ENCODE measurements at places on chromosomes 1 and 21.

DNA sequence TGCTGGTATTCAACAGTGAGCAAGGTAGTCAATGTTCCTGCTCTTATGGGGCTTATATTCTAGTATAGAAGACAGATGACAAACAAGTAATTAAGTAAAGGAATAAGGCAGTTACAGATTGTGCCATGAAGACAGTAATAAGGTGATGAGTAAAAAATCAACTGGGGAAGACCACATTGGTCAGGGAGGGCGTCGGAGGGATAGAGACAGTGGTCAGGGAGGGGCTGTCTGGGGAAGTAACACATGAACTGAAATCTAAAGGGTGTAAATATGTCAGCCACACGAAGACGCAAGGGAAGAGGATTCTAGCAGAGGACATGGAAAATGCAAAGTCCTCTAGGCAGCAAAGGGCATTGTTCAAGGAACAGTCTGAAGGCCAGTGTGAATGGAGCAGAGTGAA, 10.1 kb downstream of the IL12RB2 start:
- no peak for DNase-seq

- no peak for DNase-seq
Observed at GRCh38 chr1:72936151-72936740, 653.9 kb upstream of the NEGR1 start.

- no peak for DNase-seq
Observed at GRCh38 chr21:37266515-37267221, 466 bp downstream of the VPS26C start.

DNA sequence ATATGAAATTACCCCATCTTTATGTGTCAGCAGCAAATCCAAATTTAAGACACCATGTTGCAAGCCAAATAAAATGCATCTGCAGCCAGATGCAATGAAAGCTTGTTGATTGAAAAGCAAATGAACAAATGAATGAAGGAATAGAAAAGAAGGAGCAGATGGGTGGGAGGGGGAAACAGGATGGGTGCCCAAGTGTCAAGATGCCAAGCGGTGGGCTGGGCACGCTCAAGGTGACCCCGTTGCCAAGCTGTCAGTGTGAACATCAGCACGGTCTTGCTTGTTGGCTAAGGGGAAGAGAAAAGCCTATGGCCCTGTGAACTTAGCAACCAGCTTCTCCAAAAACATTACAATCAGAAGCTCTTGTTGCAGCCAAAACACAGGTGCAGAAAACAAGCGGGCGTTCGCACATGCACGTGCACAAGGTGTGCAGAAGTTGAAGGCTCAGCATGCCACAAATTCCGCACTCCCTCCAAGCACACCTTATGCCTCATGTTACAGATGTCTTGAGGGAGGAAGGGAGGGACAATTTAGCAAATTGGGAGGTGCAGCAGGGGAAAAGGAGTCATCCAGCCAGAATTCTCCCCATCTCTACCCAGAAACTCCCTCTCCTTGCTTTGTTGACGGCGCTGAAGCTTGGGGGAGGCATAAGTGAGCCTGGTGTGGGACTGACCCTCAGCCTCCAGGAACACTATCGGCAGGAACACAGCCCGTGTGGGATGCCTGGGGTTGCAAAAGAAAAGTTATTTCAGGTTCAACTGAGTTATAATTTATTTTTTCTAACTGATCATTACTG, 62.4 kb downstream of the HIVEP3 start:
- DNase-seq, result no peak

DNA sequence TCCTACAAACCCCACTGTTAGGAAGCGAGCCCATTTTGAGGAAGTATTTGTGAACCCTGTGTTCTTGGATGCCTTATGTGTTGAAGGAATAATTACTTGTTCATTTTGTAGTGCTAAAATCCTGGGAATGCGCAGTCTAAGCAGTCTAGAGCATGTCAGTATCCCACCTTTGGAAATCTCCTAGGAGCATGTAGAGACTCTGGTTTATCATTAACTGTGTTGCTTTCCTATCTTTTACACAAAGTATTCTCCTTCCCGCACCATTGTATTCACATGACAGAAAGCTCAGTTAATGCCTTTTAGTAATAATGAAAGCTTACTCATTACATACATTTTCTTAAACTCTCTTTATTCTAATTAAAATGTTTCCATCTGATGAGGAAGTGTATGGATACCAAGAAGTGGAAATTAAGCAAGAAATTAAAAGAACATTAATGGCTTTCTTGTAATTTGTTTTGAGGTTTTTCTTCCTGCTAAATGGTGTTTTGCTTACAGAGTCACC, 99.4 kb downstream of the CAMTA1 start:
- no peak for DNase-seq

- no peak for DNase-seq
Observed at GRCh38 chr1:78831731-78832360, 174.7 kb downstream of the ADGRL4 start.

- DNase-seq, result no peak
Observed at GRCh38 chr1:158830074-158830677, 975 bp upstream of the MNDA start.

DNA sequence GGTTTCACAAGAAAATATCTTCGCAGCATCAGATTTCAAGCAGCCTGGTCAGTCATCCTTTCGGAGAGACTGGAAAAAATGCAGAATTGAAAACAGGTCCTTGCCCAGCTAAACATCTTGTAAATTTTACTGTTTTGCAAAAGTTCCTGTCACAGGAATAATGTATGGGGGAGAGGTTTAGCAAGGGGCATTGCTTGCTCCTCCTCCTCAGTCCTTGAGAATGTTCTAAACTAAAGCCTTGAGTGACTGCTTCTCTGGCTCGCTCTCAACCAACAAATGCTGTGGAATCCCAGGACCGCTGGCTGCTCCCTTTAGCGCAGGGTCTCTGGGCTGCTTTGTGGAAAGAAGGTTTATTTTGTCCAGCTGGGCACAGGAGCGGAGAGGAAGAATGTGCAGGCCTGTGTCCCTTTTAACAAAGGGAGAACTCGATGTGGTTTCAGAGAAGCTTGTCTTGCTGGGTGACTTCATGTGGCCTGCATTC, 33.6 kb upstream of the FHAD1 start:
- no peak for DNase-seq

DNA sequence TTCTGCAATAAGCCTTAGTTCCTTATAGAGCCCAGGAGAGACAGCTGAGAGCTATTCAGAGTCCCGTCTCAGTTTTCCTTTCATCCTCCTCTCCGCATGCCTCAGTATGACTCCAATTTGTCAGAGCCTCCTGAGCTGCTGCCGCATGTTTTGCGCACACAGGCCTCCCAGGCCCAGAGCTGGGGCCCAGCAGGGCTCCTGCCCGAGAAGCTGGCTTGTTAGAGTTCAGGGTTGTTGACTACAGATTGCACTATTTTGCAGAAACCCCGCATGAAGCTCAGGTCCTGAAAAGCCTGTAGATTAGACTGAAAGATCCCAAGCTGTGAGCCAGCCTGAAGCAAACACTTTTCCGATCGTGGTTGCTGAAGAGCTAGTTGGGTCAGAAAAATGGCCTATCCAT, 51.5 kb downstream of the IGSF5 start:
- DNase-seq, result no peak

GRCh38 chr1:85864727-85865126, 156.5 kb upstream of the ZNHIT6 start:
- no peak for DNase-seq

DNA sequence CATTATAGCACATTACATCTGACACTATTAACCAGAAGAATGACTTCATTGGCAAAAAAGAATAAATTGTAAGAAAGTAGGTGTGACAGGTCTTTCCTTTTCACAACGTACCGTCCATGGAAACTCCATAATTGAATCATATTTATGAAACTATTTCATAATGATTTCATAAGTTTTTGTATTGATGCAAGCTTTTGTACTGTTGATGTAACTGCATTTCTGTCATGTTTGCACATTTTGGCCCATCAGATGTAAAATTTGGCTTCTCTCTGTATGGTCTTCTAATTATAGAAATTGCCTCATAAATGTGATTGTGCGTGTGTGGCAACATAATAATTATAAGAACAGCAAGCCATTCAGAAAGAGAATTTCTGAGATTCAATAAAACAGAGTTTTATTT, 180.7 kb upstream of the ZNHIT6 start:
- DNase-seq, result no peak

- no peak for DNase-seq
Observed at GRCh38 chr1:87333692-87334347, 5.1 kb downstream of the LMO4 start.

DNA sequence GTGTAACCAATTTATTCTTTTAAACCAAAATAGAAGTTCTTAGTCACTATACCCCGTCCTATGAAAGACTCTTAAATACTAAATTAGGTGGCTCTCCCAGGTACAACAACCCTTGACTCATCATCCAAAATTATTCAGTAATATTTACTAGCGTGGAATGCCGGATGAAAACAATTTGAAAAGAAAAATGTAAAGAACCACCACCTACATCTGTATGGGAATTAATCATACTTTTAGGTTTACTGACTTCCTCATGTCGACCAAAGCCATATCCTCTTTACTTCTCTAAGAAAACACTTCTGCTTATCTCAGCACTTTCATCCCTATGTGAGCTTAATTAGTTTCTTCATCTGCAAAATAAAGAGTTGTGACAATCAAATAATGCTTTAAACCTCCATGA, 139.6 kb downstream of the AKT3 start:
- DNase-seq, result no peak

DNA sequence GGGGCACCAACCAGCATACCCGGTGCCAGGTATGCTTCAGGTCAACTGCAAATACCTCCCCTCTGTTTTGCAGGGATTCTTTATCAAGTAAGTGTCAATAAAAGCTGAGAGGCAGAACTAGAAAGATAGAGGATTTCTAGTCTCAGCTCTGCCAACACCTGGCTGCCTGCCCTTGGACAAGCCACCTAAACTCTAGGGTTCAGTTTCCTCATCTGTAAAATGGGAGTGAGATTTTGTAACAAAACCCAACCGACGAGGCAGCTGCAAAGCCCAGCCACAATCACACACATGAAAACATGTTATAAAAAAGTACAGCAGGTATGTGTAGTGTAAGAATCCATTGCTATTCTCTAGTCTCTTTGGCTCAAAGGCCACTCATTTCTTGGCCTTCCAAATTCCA, 8.2 kb downstream of the SSBP3 start:
- DNase-seq, result no peak

GRCh38 chr1:30920827-30921226, 12.3 kb upstream of the SDC3 start:
- no peak for DNase-seq

- no peak for DNase-seq
Observed at GRCh38 chr1:239263801-239264200, 122.6 kb upstream of the CHRM3 start.

DNA sequence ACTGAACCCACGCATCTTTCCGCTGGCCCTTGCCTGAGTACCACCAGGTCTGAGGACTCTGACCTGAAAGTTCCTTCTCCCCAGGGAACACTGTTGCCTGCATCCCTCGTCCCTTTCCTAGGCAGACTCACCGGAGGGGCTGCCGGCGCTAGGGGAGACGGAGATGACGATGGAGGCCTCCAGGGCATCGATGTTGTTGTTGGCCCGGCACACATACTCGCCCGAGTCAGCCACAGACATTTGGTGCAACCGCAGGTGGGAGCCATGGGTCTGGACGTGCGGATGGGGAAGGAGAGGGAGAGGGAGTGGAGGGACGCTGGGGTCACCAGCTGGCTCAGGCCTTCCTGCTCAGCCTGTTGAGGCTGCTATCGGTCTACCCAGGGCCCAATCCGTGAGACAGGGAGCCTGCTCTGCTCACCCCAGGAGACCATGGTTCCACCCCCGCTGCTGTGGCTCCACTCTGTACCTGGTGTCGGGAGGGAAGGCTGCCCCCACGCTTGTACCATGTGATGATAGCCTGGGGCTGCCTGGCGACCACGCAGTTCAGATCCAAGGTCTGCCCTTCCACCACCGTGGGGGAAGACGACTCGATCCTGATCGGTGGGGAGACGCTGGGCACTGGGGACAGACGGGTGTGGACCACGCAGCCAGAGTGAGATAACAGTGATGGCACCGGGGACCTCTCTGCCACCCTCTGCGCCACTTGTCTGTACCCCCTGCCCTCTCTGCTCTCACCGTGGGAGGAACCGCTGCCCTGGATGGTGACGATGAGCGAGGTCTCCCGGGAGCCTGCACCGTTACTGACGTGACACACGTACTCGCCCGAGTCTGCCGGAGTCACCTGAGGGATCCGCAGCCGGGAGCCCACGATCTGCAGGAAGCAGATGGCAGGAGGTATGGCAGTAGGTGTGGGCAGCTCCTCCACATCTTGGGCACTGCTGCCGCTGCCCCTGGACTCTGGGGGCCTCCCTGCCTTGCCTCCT, 35.4 kb downstream of the LDLRAD2 start:
- no peak for DNase-seq

DNA sequence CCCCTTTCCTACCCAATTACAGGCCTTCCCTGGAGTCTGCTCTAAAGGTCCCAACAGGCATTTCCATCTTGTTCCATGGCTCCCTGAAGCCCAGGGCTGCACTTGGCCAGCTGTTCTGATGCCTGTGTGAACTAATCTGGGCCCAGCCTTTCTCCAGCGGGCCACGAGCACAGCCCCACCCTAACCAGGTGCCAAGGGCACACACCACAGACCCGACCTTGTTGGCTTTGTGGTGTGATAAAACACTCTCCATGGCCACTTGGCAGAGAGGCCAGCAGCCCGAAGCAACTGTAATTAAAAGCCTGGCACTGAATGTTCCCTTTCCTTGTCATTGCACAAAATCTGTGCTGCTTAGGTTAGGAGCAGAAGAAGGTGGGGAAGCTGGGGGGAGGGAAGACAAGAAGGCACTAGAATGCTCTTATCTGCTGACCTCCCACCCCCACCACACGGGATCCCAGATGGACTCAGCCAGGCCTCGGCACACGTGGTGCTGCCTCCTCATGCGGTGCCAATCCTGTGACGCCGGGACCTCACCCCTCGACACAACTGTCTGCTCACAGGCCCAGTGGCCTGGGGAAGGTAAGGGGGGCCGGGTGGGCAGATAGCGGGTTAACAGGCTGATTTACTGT, 9.9 kb downstream of the HCRTR1 start:
- no peak for DNase-seq

DNA sequence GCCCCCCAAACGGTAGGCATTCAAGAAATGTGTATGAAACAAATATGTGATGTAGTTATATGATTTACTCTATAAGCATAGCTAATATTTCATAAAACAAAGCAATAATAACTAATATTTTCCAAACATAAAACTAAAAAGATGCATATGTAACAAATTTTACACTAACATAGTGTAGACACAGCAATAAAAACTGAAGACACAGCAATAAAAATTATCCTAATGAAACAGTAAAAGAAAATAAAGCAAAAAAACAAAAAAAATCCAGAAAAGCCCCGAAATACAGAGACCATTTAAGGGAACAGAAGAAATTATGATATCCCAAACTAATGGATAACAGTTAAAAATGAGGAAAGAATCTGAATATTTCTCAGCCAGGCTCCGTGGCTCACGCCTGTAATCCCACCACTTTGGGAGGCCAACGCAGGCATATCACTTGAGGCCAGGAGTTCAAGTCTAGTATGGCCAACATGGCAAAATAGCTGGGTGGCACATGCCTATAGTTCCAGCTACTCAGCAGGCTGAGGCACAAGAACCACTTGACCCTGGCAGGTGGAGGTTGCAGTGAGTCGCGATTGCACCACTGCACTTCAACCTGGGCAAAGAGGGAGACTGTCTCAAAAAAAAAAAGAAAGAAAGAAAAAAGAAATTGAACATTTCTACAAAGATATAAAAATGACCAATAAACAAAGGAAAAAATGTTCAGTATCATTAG, 38.2 kb upstream of the PSMG1 start:
- no peak for DNase-seq

Data from activated effector memory CD4-positive, alpha-beta T cell treated with Interleukin-2 at 50 U/mL for 16 hours (primary cell).